ENCODE measurements at places on chromosomes 3 and 15.

GRCh38 chr3:196603683-196604082, 35.2 kb downstream of the FBXO45 start:
- no peak for DNase-seq

- no peak for DNase-seq
These were observed 113.2 kb downstream of the SOX2 start for GRCh38 chr3:181824961-181825360.

DNA sequence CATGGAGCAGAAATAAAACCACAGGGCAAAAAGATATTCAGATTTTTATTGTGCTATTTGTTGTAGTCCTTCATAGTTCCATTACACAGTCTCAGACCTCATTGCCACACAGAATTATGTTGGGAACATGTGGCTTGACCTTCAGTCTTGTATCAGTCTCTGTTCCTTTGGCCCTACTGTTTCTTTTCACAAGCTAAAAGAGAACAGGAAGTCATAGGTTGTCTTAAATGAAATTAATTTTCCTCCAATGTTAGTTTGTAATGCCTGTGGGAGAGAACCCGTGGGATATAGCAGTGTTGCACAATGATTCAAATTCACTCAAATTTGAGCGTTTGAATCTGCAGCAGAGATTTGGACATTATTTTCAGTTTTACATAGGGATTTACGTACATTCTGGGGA, 359.9 kb downstream of the LRTM1 start:
- DNase-seq: no peak

DNA sequence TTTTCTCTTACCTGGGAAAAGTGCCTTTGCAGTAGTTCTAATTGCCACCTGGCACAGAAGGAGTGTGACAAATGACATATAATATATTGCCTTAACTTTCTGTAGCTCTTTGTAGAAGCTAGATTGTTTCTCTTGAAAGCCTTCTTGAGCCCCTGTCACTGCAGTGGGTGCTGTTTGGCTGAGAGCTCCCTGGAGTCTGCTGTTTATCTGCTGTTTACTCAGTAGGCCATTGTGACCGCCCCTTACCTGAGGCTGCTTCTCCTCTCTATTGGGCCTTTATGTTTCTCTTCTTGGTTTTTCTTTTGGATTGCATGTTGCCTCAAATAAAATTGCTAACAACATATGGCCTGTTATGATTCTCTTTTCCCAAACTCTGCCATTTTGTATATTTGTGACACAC, 16.7 kb downstream of the MAP2K5 start:
- DNase-seq: no peak

- DNase-seq: no peak
These were observed 1.4 kb upstream of the ST3GAL6 start for GRCh38 chr3:98761643-98762229.

All from activated CD8-positive, alpha-beta memory T cell treated with anti-CD3 and anti-CD28 coated beads for 4 hours (primary cell).